ENCODE measurements at places on chromosomes 5 and 9.
A peak's percentile ranks its signal among the peaks of the same experiment; 100 is the strongest.

DNA sequence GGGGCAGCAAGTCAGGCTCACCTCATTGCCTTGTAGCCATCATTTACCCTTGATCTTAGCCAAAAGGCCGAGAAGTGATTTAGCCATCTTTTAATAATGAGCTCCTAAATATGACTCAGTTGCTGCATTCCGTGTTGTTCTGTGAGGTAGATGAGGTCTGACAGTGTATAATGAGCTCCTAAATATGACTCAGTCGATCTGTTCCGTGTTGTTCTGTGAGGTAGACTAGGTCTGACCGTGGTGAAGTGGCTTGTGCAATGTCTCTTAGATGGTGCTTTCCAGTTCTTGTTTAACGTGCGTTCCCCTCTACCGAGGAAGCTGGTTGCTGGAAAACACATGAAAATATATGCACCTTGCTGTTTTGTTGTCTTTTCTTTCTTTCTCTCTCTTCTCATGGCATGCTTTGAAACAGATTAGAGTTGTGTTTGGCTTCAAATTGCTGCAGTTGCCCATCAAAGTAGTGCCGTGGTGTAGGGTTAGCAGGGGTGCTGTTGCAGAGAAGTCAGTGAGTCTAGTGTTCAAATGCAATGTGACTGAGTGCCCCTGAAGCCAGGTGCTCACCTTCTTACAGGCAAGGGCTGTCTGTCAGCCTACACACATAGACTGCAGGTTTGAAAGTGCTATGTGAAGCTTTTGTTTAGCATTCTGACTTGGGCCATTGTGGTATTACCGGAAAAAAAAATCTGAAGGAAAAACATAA is 118.6 kb downstream of the KDM4C start:
- no peak for DNase-seq

GRCh38 chr9:113543982-113544303 is 80.4 kb downstream of the RGS3 start:
- DNase-seq = no peak

GRCh38 chr5:10376544-10376943 is 23.0 kb downstream of the MARCHF6 start:
- DNase-seq = no peak

DNA sequence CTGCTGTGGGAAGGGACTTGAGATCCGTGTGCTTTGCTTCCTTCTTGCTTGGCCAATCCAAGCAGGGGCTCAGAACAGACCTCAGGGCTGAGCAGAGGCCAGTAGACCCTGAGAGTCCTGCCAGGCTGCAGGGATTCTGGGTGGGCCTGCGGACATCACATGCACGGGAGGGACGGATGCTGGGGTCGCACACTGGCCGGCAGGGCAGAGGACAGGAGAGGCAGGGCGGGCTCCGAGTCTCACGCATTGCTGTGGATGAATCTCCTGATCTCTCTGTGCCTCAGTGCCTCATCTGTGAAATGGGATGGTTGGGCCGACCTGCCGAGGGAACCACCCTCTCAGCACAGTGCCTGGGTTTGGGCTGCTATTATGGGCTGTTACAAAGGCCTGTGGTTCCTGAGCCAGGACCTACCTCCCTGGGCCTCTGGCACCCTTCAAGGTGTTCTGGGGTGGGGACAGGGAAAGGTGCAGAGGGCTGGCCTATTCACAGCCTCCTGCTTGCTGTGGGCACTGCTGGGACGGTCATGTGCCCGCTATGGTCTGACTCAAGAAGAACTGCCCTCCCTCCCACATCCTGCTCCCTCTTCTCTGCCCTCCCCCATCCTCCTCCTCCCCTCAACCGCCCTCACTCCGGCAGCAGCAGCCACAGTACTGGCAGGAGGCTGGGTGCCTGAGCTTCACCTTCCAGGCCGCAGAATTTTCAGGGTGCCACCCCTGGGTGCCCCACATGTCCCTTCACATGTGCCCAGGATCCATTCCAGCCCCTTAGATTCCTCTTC is 43.3 kb downstream of the NCS1 start:
- peak; percentile 35 for DNase-seq

DNA sequence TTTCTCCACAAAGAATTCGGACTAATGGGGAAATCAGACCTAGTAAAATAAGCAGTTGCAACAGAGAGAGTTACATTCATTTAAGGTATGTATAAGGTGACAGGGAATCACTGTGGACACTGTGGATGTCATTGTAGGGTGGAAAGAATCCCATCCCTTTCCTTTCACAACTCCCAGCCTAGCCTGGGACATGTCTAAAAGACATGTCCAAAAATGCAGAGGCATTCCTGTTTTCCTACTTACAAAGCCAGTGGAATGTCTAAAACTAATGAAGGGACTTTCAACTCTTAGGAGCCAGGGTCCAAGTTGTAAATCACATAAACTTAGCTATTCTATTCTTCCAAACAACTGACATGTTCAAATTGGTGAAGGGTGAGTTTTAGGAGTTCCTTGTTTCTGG is 511.0 kb downstream of the PRELID2 start:
- DNase-seq = no peak

DNA sequence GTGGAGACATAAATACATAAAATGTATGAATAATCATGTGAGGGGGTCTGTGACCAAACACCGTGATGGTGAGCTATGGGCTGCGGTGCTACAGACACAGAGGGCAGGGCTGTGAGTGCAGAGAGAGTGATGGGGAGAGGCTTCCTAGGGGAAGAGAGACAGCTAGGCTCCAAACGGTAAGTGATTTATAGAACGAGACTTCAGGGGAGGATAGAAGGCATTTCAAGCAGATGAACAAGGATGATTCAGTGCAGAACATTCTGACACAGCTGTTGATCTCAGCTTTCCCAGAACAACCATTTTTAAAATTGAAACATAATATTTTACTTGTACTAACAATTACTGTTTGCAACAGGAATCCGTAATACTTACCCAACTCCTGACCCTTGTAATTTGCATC is 100.7 kb downstream of the GAS1 start:
- DNase-seq = no peak

DNA sequence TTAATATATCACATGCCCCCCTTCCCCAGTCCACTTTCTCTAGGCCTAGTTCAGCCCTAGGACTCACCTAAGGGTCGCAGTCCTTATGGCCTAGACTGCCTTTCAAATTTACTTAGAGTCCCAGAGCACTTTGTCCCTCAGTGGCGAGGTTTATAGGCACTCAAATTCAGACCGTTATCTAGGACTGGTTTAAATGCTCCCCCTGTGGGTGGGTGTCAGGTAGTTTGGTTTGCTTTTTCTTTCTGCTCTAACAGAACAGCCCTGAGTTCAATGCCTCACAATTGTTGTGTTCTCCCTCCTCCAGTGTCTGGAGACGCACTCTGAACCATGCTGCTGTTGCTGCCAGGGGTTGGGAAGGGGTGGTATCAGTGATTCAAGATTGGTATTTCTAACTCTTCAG is 317.1 kb downstream of the MAT2B start:
- DNase-seq = no peak

DNA sequence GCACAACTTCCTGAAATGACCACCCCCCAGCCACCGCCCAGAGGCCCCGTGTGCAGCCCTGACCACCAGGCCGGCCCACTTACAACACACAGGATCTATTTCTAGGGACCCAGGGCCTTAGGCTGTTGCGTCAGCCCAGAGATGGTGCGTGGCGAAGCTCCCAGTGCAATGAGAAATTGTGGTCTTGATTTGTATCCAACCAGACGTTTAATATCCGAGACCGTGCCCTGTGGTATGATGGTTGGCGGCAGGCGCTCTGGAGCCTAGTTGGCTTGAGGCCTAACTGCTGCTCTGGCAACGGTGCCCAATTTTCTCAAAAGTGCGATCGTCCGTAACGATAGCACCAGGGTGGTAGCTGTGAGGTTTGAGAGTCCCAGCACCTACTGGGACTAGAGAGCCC is 32.6 kb upstream of the SLC6A19 start:
- no peak for DNase-seq

- DNase-seq = no peak
Observed at GRCh38 chr9:29799227-29799626, 2225.9 kb upstream of the C9orf72 start.

DNA sequence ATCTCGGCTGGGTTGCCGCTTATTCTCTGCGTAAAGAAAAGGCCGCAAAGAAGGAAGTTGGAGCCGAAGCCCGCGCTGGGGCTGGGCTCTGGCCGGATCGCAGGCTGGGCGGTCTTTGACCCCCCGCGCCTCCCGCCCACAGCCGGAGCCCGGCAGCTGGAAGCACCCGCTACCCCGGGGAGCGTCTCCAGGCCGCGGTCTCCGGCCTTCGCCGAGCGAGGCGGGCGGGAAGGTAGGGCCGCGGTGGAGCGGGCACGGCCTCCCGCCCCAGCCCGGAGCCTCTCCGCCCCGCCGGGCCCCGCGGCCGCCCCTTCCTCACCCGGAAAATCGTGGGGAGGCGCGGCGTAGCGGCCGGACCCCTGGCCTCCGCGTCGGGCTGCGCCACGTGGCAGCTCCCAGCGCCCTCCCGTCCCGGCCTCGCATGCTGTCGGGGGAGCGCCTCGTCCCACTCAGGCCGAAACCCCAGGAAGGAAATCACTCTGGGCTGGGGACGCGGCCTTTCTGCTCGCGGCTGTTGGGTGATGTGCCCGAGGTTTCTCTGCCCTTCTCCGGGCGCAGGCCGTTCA is 12.0 kb downstream of the FOXD1 start:
- no peak for DNase-seq

- no peak for DNase-seq
Observed at GRCh38 chr9:116857321-116857720, 170.2 kb downstream of the TRIM32 start.
